ENCODE measurements at places on chromosomes 6 and 20.

GRCh38 chr6:4153514-4153985 is 18.2 kb upstream of the ECI2 start:
- DNase-seq, result no peak

- DNase-seq, result no peak
These were observed 109.0 kb downstream of the SULF2 start for GRCh38 chr20:47676219-47676721.

- DNase-seq, result no peak
These were observed 12.1 kb downstream of the TMX4 start for GRCh38 chr20:8007490-8007889.

DNA sequence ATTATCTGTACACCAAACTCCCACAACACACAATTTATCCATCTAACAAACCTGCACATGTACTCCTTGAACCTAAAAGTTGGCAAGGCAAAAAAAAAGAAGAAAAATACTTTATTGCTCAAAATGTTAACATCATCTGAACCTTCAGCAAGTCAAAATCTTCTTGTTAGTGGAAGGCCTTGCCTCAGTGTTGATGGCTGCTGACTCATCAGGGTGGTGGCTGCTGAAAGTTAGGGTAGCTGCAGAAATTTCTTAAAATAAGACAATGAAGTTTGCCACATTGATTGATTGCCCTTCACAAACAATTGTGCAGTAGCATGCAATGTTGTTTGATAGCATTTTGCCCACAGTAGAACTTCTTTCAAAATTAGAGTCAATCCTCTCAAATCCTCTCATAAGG is 2.7 kb upstream of the WFDC11 start:
- DNase-seq, result no peak

- DNase-seq, result no peak
These were observed 174.4 kb downstream of the OGFRL1 start for GRCh38 chr6:71463061-71463460.

DNA sequence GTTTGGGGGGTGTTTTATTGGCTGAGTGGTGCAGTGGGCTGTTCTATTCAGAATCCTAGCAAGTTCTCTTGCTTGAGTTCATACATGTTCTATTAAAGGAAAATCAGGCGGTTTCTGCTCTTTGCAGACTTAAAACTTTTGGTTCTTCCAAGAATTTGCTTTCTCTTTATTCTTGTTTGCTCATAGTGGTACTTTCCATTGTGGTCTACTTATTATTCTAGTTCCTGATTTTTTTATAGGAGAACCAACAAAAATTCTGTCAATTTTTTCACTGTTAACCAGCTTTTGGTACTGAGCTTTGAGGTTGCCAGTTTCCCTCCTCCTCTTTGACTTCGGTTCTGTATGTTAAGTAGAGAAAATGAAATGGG is 6.7 kb downstream of the AFDN start:
- no peak for DNase-seq

GRCh38 chr6:90190131-90190530 is 106.5 kb downstream of the BACH2 start:
- no peak for DNase-seq

GRCh38 chr6:54074109-54074508 is 37.1 kb upstream of the MLIP start:
- no peak for DNase-seq

- no peak for DNase-seq
These were observed 28.6 kb upstream of the SPDEF start for GRCh38 chr6:34584694-34585093.

DNA sequence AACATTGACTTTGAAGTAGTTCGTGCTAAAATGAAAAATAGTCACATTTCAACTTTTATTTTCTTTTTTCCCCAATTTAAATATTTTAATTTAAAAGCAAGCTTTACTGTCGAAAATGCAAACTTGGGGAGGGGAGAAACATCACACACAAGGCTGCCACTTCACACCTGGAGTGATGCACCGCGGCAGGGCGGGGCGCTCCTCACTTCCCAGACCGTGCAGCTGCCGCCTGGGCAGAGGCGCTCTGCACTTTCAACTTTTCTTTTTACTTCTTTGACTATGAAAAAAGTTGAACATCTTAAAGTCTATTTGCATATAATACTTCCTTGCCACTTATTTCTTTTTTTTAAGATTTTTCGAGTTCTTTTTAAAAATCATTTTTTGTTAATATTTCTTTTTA is 993.3 kb upstream of the GJE1 start:
- DNase-seq, result no peak

- DNase-seq, result no peak
These were observed 30.9 kb downstream of the MAP3K5 start for GRCh38 chr6:136761227-136761922.

DNA sequence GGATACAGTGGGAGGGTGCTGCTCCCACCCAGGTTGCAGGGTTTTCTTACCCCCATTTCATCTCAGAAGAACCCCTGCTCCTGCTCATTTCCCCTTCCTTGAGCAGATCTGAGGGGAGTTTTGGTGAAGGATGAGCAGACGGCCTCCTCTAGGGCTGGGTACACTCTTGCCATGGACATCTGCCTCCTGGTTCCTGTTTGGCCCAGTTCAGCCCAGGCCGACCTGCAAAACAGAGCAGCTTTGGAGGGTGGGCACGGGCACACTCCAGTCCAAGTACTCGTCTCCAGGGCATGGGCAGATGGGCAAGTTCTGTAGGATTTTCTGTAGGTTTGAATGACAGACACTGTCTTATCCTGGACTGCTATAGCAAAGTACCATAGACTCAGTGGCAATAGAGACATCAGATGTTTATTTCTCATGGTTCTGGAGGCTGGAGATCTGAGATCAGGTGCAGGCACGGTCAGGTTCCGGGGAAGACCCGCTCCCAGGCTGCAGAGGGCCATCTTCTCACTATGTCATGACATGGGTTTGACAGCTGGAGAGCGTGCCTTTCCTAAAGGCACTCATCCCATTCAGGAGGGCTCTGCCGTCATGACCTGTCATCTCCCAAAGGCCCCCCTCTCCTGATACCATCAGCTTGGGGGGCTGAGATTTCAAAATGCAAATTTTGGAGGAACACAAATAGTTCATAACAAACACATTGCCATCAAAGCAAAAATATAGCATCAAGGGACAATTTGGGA is 6.2 kb downstream of the NPBWR2 start:
- DNase-seq, result no peak

GRCh38 chr6:25194172-25194678 is 84.9 kb upstream of the CARMIL1 start:
- DNase-seq, result no peak

DNA sequence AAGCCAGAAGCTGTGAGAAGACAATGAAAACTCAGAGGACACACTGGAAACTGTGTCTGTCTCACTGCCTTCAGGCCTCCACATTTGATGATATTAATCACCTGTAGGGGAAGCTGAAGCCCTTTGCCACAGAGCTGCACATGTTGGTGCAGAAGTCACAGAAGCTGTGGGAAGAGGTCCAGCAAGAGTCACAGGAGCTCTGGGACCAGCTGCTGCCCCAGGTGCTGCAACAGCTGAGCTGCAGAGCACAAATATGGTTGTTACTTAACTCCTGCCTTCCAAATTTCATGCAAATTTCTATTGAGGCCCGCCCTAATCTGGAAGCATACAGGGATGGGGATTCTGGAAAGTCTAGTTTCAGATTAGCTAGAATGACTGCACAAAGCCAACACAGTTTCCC is 169.3 kb downstream of the OGFRL1 start:
- DNase-seq, result no peak

- no peak for DNase-seq
These were observed 2.6 kb downstream of the HCRTR2 start for GRCh38 chr6:55176958-55177357.

DNA sequence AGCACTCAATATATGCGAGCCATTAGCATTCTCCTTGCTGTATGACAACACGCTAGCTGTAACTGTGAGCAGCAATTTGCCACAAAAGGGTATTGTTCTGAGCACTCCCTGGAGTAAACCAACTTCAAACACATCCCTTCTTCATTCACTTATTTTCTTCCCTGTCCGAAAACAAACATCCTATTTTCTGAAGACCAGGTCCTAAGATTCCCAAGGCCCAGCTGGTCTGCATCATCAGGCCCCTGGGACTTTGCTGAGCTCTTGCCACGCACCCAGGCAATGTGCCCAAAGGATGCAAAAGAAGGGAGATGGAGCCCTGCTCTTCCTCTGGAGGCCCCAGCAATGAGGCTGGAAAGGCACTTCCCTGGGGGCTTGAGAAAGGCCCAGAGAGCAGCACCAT is 118.1 kb downstream of the PREX1 start:
- DNase-seq, result no peak

DNA sequence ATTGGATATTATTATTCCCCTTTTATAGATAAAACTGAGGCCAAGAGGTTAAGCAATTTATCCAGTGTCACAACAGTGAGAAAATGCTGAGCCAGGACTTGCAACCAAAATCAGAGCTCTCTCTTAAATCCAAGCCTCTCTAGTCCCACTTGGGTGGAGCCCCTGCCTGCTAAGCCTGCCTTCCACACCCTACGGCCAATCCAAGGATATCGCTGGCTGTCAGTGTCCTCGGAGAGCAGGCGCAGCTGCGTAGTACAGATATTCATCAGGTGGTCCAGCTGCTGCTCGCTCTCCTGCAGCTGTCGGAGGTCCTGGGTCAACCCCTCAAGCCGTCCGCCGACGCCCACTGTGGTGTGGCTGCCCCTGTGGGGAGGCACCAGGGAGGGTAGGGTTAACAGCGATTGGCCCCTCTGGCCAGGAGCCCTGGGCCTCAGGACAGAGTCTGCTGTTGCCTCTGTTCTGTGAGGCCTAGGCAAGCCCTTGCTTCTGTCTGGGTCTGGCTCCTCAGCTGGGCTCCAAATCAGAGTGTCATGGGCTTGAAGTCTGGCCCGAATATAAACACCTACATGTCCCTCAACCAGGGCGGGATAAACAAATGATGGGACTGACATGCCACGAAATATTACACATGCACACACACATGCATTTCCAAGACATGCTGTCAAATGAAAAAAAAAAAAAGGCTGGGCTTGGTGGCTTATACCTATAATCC is 3.9 kb upstream of the NECAB3 start:
- no peak for DNase-seq

- DNase-seq, result no peak
These were observed 164.1 kb upstream of the SALL4 start for GRCh38 chr20:51966296-51966971.

DNA sequence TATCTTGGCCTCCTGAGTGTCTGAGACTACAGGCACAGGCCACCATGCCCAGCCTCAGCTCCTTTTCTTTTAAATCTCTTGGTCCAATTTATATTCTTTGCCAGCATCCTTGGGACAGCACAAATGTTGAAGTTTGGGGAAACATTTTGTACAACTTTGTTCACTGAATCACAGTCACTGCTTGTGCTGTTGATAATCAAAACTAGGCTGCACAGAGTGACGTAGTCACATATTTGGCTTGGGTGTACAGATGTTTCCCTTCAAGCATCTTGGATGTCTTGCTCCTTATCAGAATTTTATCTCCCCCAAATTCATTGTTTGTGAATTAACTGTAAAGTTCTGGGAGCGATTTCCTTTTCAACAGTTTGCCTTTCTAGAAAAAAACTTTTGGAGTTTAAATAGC is 17.9 kb downstream of the CARMIL1 start:
- DNase-seq, result no peak

DNA sequence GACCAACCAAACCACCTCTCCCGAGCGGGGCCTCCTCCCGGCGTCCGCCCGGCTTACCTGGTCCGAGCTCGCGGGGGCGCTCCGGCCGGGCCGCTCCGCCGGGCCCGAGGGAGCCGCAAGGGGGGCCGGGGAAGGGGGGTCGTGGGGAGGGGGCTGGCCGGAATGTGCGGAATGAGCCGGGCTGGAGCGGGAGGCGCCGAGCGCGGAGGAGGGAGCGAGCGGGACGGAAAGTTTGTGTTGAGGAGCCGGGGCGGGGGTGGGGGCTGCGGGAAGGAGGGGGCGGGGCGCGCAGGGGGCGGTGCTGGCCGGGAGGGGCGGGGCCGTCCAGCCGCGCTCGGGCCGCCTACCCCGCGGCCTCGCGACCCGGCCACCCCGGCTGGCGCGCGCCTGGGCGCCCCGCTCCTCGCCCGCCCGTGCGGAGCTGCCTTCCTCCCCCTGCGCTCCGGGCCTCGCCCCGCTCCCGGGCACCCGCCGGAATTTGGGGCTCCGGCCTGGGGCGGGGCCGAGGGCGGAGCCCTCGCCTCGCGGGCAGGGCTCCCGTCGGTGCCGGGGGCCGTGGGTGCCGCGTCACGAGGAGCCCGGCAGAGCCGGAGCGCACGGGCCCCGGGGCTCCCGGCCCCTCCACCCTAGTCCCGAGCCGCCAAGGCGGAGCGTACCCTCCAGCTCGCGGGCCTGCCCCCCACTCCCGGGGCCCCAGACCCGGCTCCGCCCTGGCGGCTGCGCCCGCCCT is at the start of gene TEAD3:
Gene TEAD3, minus strand, starts transcription at position 239 of the 730 bp plus-strand sequence.
- DNase-seq, result peak; percentile 34

- DNase-seq, result no peak
These were observed 606.0 kb upstream of the BTBD3 start for GRCh38 chr20:11311659-11312224.

DNA sequence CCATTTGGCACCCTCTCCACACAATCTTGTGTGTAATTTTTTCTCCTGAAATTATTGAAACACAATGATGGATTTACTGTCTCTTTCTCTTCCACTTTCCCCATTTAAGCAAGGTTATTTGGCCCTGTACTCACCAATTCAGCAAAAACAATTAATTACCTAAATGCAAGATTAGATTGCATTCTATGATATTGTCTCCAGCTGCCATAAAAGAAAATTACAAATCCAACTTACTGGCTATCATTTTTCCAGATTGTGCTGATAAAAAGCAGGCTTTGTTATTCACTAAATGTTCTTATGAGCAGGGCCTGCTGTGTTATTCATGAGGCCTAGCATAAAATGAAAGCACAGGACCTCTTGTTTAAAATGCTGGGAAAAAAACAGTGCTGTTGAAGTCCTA is 95.8 kb upstream of the IRAK1BP1 start:
- DNase-seq, result no peak

GRCh38 chr20:38889792-38890496 is 36.3 kb upstream of the FAM83D start:
- DNase-seq, result no peak

DNA sequence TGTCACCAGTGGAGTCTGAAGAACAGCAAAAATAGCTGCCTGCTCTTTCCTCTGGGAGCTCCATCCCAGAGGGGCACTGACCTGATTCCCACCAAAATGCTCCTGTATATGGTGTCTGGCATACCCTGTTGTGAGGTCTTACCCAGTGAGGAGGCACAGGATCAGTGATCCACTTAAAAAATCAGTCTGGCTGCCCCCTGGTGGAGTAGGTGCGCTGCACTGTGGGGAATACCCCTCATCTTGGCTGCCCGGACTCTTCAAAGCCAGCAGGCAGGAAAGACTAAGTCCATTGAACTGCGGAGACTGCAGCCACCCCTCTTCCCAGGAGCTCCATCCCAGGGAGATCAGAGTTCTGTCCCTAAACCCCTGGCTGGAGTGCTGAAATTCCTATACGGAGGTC is 230.9 kb upstream of the HTR1E start:
- DNase-seq, result no peak
